CD4-positive, CD25-positive, alpha-beta regulatory T cell (primary cell): ENCODE measurements at places on chromosomes 4 and X.

DNA sequence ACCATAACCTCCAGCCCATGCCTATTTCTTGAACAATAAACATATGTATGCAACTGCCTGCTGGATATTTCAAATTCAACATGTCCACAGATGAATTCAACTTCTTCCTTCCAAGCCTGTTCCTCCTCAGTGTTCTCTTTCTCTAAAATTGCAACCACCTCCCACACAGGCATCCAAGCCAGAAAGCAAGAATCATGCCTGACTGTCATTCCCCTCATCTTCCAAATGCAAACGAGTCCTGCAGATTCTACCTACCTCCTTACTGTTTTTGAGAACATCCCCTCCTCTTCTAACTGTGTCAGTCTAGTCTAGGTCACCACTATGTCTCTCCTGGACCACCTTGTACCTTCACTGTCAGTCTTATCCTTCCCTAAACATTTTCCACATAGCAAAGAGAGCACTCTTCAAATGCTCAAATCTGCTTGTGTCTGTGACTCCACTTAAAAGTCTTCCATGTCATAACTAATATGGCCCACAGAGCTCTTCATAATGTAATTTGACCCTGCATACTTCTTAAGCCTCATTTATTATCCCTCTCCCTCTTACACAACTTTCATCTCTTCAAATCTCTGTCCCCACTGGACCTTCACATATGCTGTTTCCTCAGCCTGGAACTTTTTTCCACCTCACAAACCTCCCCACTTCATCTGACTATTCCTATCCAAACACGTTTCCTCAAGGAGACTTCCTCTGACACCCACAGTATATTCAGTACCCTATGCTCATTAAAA lies 25.7 kb downstream of the MAPK10 start:
- DNase-seq: no peak

GRCh38 chr4:56082829-56083228 lies 134.1 kb downstream of the CEP135 start:
- DNase-seq: no peak

DNA sequence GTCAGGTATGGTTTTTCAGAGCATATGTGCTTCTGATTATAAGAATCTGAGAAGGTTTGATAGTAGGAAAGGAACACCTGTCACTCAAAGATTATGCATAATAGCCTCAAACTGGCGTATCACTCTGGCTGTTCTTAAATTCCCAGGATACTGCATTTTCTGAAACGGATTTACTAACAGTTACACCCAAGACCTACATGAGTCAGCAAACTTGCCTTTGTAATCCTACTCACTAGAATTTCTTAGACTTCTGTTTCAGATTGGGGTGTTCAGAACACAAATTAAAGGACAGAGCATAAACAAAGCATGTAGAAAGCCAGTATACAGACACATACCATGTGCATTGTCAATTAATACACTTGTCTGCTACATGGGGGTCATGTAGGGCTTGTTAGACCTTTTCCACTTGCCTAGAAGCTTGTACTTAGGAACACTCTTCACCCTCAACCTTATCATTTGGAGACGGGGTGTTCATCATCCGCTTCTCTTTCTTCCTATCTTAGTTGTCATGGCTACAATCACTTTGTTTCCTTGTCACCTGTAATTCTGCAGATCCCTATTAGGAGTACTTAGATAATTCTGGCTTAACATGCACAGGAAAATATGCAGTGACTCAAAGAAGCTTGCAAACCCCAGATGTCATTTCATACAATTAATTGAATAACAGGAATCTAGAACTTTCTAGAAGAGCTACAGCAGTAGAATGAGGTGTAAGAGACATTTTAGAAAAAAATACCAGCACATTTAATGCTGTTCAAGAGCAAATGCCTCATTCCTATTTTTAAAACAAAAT lies 593.0 kb upstream of the TENM3 start:
- no peak for DNase-seq

DNA sequence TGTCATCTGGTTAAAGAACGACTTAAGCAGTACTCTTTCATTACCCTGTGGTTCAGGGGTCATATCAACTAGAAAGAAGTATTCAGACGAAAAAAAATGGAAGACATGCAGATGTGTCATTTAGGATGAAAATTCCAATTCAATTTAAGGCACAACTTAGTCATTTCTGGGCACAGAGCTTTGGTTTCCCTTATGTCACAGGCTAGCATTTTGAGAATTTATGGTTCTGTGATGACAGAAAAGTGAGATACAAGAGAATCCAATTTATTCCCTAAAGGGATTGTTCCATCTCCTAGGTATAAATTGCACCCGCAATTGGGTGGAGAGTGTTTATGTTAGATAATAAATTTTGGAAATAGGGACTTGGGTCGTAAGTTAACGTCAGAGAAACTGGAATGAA lies 306.6 kb downstream of the STK32B start:
- DNase-seq: no peak

GRCh38 chr4:183458005-183458404 lies 13.6 kb downstream of the CDKN2AIP start:
- no peak for DNase-seq

DNA sequence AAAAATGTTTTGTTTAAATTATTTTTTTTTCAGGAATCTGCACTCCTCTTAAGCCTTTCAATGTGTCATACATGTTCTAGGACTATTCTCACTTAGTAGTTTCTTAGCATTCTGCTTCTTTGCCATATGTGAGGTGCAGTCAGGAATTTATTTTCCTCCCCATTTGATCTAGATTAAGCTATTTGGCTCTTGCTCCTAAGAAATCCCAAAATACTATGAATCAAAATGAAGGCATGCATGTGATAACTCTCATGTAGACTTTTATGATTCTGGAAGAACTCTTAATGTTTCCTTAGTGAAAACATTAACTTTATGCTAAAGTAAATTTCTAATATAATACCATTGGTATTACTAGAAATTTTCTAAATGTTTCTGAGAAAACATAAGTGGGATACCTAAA lies 664.5 kb downstream of the RAPGEF2 start:
- DNase-seq: no peak

DNA sequence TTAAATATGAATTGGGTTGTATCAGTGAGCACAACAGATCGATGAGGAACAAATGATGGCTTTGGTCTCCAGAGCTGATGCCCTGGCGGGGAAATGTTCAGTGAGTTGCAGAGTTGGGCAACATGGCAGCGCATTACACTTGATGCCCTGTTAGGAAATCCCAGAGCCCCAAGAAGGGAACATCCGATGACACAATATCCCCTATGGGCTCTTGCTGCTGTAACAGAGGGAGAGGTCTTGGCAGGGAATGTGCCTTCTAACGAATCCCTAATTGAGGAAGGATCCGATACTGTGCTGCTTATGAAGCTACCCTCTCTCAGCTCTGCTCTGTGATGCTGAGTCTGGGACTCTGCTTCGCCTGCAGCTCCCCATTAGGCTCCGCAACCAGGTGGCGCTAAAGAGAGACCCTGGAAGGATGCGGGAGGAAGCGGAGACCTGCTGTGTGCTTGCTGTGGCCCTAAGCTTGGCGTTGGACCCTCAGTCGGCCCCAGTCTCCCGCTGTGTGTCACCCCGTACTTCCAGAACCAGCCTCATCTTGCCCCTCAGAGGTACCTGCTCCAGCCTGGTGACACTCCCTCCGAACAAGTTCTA lies 38.9 kb downstream of the PDHA1 start:
- DNase-seq: peak; percentile 52

- DNase-seq: no peak
Observed at GRCh38 chr4:10013722-10014121, 7.6 kb downstream of the SLC2A9 start.
